Thoracic aorta (tissue), 2 donors: ENCODE measurements at places on chromosomes 7 and 10. TPM values are rescaled to one million over a fixed set of nuclear protein-coding genes. Genes with fewer than 3 reads are reported as not detected.

DNA sequence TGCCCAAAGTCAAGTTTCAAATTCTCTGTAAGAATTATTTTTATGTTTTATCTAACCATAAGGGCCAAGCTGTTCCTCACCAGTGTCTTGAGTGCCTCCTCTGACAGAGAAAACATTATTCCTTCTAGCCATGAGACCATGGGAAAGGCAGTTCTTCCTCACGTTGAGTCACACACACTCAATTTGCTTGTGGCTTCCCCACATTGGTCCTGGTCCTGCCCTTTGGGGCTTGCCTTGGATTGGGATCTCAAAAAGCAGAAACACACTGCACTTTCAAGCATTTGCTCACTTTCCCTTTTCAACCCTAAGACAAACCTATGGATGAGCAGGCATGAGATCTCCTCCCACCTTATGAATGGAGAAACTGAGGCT lies 248.3 kb upstream of the IGFBP3 start:
- no peak for DNase-seq

DNA sequence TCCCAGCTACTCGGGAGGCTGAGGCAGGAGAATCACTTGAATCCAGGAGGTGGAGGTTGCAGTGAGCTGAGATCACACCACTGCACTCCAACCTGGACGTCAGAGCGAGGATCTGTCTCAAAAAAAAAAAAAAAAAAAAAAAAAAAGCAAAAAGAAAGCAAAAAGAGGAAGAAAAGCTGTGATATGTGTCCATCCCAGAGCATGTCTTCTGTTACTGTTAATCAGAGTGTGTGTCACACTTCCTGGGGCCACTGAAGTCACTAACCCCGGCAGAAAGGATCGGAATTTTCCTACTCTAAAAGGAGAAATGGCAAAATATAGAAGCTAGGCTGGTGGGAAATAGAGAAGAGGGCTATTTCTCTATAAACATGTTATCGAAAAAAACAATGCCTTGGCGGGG lies 11.9 kb downstream of the PIK3AP1 start:
- DNase-seq = no peak

- no peak for DNase-seq
These were observed 5.0 kb downstream of the NUP205 start for GRCh38 chr7:135562720-135563119.

GRCh38 chr10:111222961-111223360 lies 146.1 kb downstream of the ADRA2A start:
- no peak for DNase-seq

DNA sequence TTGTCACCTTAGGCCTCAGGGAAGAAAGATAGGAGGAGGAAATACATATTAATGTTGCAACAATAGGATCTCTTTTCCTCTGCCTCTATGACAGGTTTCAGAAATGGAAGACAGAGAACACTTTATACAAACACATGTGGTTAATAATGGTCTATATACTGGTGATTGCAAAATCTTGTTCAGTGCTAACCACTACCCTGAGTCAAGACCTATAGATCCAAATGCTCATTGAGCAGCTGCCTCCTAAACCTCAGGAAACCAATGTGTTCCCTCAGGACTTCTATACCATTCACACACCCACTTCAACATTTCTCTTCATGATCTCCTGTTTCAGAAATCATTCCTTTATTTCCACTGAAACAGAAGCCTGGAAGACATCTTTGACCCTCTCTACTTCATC lies 32.5 kb upstream of the VWDE start:
- no peak for DNase-seq

DNA sequence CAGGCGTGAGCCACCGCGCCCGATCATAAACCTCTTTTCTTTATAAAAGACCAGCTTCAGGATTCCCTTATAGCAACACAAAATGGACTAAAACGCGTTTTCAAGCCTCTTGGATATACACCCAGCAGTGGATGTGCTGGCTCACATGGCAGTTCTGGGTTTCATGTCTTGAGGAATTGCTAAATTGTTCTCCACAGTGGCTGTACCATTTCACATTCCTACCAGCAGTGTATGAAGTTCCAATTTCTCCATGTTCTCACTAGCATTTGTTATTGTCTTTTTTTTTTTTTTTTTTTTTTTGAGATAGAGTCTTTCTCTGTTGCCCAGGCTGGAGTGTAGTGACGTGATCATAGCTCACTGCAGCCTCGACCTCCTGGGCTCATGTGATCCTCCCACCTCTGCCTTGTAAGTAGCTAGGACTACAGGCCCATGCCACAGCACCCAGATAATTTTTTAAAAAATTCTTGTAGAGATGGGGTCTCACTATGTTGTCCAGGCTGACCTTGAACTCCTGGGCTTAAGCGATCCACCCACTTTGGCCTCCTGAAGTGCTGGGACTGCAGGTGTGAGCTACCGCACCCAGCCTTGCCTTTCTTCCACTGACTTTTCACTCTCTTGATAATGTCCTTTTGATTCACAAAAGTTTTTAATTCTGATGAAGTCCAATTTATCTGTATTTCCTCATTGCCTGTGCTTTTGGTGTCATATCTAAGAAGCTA lies 17.4 kb downstream of the TECPR1 start:
- DNase-seq = no peak

DNA sequence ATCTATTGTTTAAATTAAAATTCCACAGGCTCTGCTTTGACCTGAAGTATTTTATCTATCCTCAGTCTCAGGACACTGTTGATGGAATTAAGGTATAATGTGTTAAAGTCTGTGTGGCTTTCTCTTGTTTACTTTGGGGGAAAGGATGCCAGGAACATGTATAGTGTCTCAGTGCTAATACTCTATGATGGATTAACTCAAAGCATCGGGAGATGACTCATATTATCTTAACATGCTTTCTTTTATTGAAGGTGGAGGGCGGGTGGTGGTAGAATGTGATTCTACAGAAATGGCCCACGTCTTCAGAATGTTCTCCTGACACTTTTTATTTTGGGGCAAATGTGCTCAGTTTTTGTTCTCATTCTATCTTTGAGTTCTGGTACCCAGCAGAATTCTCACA lies 189.0 kb downstream of the ANKRD30A start:
- DNase-seq = no peak

DNA sequence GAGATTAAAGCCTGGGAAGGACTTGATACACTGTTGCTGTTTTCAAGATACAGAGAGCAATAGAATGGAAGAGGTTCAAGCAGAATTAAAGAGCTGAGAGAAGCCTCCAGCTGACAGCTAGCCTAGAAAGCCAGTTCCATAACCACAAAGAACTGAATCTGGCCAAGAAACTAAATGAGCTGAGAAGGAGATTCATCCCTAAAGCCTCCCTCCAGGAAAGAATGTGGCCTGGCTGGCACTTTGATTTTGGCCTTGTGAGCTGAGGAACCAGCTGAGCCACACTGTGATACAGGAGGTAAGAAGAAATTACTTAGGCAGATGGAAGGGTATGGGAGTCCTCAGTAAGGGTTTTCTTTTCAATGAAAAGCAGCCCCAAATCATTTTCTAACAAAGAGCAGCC lies 324.1 kb downstream of the PHF14 start:
- DNase-seq = no peak

DNA sequence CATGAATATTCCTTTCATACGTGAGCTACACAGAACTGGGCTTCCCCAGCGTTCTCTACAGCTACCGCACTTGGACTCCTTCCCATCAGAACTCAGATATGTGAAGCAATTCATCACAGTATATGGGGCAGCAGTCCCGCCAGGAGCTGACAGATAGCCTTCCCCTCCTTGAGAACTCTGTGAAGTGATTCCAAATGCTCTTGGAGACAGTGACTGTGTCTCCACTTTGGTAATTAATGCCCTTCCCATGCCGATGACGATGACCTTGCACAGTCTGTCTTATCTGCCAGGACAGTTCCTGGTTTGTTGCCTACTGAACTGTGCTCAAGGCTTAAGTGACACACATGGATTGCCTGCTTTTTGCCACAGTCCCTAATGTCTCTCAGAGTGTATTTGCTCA lies 75.0 kb upstream of the AFAP1L2 start:
- no peak for DNase-seq

GRCh38 chr7:40437498-40437897 lies 302.7 kb downstream of the SUGCT start:
- no peak for DNase-seq

DNA sequence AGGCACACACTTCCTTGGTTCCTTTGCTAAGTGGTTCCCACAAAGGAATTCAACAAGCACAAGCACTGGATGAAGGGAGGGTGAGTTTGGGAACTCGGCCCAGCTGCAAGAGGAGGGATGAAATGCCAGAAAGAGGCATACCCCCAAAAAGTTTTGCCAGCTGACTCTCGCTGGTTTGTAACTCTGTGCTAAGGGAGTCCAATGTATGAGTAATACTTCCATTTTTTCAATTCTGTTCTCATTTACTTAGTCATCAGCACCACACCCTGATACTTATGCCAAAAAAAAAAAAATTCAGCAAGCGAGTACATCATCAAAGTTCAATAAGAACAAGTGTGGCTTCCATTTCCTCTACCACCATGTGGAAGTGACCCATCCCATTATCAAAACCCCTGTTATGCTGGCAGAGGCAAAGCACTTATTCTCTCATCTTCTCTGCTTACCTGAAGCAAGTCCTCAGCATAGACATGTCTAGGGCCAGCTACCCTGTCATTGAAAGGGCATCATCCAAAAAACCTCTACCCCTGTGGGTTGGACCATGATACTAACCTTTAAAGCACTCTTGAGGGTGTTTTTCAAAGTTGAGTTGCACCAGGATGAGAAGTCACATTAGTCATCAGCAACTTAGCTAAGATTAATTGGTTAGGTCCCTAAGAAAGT lies 6.9 kb upstream of the HYCC1 start:
- peak; percentile 10 for DNase-seq

DNA sequence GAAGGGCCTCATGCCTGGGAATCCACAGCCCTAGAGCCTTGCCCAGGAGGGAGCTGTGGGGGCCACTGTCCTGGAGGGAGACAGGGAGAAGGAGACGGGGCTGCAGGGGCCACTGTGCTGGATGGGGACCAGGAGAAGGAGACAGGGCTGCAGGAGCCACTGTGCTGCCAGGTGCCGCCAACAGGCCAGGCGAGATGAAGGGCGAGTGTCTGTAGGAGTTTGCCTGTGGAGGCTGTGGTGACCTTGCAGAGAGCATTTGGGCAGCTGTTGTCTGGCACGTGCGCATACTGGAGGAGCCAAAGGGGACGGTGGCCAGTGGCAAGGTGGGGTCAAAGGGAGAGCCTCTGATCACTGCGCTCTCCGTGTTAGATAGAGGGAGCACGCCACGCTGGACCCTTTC lies 79.2 kb downstream of the NKX6-2 start:
- DNase-seq = no peak

GRCh38 chr7:36673703-36674102 lies 50.6 kb downstream of the AOAH start:
- no peak for DNase-seq

GRCh38 chr10:30935078-30935477 lies 96.6 kb downstream of the ZNF438 start:
- no peak for DNase-seq

GRCh38 chr10:5888351-5888750 lies 1.3 kb downstream of the ANKRD16 start:
- no peak for DNase-seq

GRCh38 chr7:149020483-149020882 lies 7.8 kb downstream of the PDIA4 start:
- DNase-seq = no peak

DNA sequence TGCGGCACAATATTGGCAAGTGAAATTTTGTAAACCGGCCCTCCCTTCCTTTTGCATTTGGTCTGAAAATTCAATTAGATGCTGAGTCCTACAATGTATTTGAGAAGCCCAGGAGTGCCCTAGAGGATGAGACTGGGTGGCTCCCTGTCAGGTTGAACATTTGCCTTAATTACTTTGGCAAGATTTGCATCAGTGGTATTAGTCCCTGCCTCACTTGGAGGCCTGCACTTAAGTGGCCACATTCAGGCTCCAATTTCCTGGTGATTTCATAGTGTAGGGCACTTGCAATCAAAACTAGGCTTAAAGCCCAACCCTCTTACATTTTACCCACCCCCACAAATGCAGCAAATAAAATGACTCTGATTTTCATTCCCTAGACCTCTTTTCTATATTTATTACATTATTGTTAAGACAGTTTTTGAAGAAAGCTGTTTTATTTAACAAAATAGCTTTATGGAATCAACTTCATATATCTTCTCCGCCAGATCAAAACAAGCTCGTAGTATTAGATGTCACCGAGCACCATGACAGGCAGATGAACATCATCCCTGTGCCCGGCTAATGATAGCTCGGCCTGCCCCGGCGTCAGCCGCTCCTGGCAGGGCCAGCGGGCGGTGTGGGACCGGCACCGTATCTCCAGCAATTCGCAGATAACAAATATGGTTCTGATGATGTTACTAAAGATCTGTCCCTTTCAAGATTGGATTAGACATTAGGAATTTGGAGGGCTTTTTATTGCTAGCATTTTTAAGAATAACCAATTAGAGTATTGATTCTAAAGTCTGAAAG lies 73.6 kb downstream of the EGFR start:
- no peak for DNase-seq

- DNase-seq = no peak
These were observed 25.1 kb downstream of the HDAC9 start for GRCh38 chr7:18520450-18521235.

GRCh38 chr10:100897976-100898375 lies 14.8 kb upstream of the SLF2 start:
- no peak for DNase-seq

DNA sequence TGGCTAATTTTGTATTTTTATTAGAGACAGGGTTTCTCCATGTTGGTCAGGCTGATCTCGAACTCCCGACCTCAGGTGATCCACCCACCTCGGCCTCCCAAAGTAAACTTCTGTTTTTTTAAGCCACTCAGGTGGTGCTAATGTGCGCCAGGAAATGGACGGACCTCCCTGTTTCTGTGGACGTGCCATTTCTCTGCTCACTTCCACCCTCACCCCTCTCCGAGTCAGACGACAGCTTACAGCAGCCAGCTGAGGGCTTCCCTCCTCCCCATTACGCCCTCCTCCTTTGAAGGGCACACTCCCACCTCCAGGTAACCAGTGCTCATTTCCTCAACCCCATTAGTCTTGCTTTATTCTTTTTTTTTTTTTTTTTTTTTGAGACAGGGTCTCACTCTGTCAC lies 41.7 kb upstream of the EZH2 start:
- no peak for DNase-seq

DNA sequence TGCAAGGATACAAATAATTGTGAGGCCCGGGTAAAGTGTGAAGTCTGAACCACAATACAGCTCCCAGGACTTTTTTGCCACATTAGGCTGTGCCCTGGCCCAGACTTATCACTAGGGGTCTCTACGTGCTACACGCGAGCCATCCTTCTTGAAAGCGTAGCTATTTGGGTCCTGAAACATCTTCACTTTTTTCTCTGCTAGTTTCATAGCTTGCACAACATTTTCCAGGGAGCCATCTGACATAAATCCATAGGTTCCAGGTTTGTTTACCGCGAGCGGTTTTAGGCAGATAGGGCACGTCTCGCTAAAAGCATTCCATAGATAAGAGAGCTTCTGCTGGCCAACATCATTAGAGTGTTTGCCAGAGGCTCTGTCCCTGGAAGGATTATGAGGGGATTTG lies 226.5 kb downstream of the RPS24 start:
- DNase-seq = no peak

IL15RA gene
- 44.1 TPM for total RNA-seq

SPDYE8 gene
- total RNA-seq = not detected

SPDYE16 gene
- total RNA-seq = 0.28 TPM

PRLHR gene
- total RNA-seq = not detected

COL13A1 gene
- 23.1 TPM for total RNA-seq

ATP5MK gene
- total RNA-seq = 269 TPM

ECHDC3 gene
- 21.2 TPM for total RNA-seq

EPHB4 gene
- total RNA-seq = 29.4 TPM

SLC39A12 gene
- total RNA-seq = 0.14 TPM

ABCA13 gene
- total RNA-seq = not detected

TUBAL3 gene
- total RNA-seq = not detected

NYAP1 gene
- total RNA-seq = 0.92 TPM

UCN3 gene
- not detected for total RNA-seq
